CD4-positive, alpha-beta T cell treated with Interleukin-17A for 4 hours (primary cell): ENCODE measurements at places on chromosomes 6 and 20.
A peak's percentile ranks its signal among the peaks of the same experiment; 100 is the strongest.

- DNase-seq: peak; percentile 77
These were observed at the start of gene CRYBG1 for GRCh38 chr6:106360410-106360988. TSS of gene CRYBG1 (plus strand) at chr6:106360717. CDS start at chr6:106360909, 192 bp downstream.

DNA sequence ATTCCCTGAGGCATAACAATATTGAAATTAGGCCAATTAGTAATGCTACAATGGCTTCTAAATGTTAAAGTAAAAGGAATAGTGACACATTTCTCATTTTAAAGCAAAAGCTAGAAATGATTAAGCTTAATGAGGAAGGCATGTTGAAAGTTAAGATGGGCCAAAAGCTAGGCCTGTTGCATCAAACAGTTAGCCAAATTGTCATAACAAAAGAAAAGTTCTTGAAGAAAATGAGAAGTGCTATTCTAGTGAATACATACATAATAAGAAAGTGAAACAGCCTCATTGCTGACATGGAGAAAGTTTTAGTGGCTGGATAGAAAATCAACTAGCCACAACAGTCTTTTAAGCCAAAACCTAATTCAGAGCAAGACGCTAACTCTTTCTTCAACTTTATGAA is 12.9 kb downstream of the OR2A4 start:
- DNase-seq: no peak

- DNase-seq: no peak
These were observed 19.6 kb downstream of the RPP21 start for GRCh38 chr6:30364591-30364990.

GRCh38 chr6:7827142-7827541 is 83.4 kb downstream of the TXNDC5 start:
- DNase-seq: no peak

DNA sequence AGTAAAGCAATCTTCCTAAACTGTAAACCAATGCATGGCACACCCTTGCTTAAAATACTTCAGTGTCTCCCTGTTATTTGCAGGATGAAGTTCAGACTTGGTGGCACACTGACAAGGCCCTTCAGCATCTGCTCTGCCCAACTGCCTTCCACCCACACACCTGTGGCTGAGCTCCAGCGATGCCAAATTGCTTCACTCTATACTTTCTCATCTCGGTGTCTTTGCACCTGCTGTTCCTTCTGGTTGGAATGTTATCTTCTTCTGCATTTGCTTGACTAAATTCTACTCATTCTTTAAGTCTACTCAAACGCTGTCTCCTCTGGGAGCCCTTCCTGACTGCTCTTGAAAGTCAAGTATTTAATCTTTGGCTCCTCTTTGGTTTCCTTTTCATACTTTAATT is 100.1 kb upstream of the SUPT3H start:
- peak; percentile 13 for DNase-seq

- no peak for DNase-seq
These were observed 3.1 kb downstream of the ATRN start for GRCh38 chr20:3473944-3474343.

- no peak for DNase-seq
These were observed 178.9 kb downstream of the FUT9 start for GRCh38 chr6:96194675-96195074.

DNA sequence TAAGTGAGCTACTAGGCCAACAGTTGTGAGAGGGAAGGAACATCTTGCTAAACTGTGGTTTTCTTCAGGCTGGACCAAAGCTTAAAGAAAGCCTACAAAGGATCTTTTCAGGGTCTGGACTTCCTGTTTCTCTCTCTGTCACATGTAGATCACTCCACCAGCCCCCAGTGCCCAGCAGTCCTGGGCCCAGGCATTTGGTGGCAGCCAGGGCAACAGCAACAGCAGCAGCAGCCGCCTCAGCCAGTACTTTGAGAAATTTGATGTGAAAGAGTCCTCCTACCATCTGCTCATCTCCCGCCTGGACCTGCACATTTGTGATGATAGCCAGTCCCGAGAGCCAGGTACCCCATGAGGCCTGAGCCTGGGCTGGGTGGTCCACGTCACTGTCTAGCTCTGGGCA is 44.1 kb downstream of the BLTP3A start:
- no peak for DNase-seq

DNA sequence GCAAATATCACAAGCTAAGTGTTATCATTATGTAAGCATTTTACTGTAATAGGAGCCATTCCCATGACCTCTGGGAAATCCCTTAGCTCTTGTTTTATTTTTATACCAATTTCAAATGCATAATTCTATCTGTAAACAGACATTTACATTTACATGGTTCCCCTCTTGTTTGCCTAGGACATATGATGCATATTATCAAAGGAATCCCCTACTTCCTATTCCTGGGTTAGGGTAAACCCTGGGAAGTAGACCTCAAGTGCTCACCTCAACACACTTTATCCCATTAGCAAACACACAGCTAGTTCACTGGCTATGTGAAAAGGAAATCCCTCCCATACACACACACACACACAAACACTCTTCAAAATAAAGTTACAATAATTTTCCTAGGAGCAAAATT is 27.1 kb downstream of the PDE10A start:
- no peak for DNase-seq

DNA sequence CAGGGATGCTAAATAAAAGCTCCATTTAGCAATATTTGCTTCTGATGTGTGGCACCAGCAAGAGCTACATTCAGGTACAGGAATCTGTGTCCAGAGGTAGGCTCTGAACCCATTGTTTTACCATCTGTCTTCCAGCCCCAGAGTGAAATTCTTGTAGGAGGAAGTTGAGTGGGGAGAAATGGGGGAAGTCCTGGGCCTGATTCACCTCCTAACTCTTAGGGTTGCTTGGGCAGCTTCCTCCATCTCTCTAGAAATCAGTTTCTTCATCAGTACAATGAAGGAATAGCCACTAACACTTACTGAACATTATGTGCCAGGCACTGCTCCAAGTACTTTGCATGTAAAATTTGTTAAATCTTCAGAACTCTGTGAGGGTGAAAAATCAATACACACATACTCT is 35.1 kb upstream of the TSPYL1 start:
- DNase-seq: no peak

GRCh38 chr6:133623621-133624020 is 265.3 kb upstream of the TCF21 start:
- no peak for DNase-seq
